ENCODE measurements at places on chromosomes 1 and 21.

- no peak for DNase-seq
Observed at GRCh38 chr21:35050348-35051286, 1.5 kb upstream of the RUNX1 start.

GRCh38 chr21:44855572-44855971 lies 17.9 kb downstream of the PTTG1IP start:
- no peak for DNase-seq

DNA sequence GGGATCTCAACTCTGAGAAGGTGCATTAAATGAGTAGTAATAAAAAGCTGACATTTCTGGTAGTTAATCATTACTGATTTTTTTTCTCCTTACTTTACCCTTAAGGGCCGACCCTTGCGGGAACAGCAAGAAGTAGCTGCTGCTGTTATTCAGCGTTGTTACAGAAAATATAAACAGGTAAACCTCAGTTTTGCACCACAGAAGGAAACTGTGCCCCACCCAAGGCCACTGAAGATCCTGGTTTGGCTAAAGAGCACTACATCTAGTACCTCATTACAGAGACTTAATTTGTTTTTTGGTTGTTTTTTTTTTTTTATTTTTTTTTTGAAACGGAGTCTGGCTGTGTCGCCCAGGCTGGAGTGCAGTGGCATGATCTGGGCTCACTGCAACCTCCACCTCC lies 23.5 kb upstream of the VAMP3 start:
- DNase-seq: no peak

DNA sequence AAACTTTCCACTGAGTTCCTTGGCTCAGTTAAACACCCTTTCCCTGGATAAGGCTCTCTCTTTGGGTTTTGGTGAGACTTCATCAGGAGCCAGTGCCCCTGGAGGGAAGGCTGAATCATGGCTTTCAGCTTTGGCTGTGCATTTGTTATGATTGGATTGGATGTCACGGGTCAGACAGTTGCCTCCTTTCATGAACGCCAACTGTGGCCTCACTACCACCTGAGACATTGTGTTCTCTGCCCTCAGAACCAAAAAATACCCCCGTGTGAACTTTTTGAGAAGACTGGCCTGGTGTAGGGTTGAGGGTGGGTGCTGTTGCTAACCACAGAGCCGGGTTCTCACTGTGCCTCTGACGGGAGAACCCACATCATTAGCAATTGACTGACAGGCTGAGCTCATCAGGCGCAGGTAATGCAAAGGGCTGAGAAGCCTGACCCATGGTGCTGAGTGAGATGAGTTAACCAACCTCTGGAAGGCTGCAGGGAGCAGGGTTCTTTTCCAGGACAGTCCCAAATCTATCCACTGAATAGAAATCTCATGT lies 65.6 kb downstream of the HHAT start:
- DNase-seq: no peak

DNA sequence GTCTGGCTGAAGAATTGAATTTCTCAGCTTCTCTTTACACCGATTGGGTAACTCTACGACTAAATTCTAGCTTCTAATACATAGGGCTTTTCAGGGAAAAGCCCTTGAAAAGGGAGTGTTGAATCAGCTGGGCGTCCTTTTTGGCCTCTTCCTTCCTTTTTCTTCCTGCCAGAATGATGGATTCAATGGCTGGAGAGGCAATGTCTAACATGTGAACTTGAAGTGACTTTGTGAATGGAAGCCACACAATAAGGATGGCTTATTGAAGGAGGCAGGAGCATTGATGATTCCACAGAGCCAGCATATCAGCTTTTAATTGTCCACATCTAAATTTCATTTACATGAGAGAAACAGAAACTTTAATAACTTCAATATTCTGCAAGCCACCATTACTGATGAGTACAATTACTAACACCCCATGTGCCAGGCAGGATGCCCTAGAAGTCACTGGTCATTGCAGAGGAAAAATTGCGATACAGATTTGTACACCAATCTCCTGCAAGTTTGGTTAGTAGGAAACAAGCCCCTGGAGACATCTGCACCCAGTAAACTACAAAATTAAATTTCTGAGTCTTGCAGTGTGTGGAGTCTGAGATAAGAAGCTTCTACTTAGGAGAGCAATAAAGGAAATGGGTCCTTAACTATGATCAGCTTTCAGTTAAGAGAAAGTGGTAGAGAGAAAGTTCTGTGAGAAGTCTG lies 56.1 kb downstream of the STYXL2 start:
- DNase-seq: no peak

- DNase-seq: no peak
Observed at GRCh38 chr1:175697255-175697654, 46.1 kb downstream of the TNR start.

Data from HFF-Myc (cell line).